ENCODE measurements at places on chromosomes 2 and 18.

DNA sequence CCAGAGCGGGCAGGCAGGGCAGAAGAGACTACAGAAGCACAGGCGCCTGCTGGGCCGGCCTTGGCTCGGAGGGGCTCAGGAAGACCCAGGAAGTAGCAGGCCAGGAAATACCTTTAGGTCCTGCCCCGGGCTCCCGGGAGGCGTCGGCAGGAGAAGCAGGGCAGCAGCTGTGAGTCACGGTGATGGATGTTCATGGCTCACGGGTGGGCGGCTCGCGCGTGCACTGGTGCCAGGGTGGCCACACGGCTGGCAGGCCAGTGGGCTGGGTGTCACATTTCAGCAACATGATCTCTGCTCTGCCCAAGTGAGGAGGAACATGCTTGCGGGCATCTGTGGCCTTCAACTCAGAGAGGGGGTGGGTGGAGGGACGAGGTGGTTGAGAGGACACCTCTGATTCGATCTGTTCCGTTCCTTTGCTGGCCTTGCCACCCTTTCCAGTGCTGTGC, 139.3 kb downstream of the KLHL29 start:
- no peak for DNase-seq

DNA sequence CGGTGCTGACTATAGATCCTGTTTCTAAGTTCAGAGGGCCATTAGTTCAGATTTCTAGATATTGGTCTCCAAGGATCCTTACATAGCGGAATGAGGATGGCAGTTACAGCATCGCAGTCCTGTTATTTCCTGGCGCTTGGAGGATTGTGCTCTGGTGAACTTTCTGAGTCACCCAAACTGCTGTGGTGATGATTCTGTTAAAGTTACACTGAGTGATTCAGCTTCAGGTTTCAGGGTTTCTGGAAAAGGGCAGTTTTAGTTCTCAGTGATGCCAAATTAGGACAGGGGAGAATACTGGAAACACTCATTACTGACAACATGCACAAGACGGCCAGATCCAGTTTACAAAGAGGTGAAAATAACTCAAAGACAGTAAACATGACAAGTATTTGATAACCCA, 52.1 kb upstream of the ANKRD62 start:
- no peak for DNase-seq

GRCh38 chr2:7363906-7364305, 446.7 kb downstream of the RNF144A start:
- no peak for DNase-seq

DNA sequence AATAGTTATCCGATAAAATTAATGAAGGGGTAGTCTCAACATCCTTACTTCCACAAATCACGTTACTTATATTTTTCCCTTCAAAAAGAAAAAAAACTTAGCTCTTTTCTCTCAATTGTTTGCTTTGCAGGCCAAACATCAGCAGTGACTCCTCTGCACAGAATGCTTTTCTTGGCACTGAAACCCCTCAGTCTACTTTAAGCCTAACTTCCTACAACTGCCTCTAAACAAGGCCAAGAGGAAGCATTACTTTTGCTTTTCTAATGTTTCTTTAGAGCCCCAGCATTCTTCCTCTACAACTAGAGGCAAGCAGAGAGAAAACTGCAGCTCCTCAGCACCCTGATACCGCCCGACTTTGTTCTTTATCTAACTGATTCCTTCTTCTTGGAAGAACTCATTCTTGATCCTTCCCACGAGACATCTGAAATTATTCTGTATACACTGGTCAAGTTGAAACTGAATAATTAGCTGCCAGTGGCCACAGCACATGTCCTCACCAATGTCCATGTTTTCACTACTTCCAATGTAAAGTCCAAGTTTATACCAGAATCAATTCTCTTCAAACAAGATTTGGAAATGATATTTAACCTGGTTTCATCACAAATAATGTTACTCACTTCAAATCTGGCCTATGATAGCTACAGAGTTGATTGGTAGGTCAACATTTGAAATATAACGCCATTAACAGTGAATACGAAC, 55.3 kb downstream of the DTNB start:
- no peak for DNase-seq

- no peak for DNase-seq
Measured at GRCh38 chr18:8176554-8176953, 432.7 kb upstream of the RAB12 start.

DNA sequence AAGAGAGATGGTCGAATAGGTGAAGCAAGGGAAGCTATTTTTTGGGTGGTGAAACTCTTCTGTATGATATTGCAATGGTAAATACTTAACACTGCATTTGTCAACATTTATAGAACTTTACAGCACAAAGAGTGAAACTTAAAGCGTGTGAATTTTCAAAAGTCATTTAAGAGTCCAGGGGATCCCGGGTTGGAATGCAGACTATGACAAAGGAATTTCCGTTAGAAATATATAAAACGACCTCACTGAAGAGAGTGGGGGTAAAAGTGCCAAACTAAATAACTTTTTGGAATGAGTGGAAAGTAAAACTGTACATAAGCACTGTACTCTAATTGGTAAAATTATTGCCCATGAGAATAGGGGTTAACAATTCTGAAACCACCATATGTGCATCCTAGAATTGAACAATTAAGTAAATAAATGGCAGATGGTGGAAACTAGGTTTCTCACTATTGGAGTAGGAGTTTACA, 191.0 kb upstream of the FN1 start:
- no peak for DNase-seq

DNA sequence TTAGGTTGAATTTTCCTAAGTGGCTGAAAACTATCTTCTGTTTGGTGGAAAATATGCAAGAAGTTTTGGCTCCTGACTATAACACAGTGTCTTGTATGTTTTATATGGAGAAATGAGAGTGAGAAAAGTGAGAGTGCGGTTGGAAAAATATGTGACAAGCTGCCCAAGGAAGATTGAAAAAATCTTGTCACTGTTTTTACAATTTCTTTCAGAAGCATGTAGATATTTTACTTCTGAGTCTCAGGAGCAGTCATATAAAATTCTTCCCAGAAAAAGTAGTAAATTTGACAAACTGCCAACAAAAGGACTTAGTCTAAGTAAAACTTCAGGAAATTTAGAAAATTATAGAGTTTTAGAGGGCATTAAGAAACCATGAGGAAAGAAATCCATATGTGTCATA, 19.4 kb upstream of the RMND5A start:
- DNase-seq: no peak

GRCh38 chr2:171958475-171958874, 36.2 kb downstream of the HAT1 start:
- DNase-seq: no peak

DNA sequence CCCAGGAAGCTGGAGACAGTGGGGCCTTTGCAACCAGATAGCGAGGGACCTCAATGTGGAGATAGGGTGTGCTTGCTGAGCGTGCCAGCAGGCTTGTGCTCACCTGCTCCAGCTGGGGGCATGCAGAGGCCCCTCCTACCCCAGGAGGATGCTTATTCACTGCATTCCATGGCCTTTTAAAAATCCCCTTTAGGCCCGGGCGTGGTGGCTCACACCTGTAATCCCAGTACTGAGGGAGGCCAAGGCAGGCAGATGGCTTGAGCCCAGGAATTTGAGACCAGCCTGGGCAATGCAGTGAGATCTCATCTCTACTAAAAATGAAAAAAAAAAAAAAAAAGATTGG, 54.5 kb downstream of the ODC1 start:
- no peak for DNase-seq

- no peak for DNase-seq
Measured at GRCh38 chr2:30780776-30781330, 26.4 kb downstream of the CAPN13 start.

All from stimulated activated CD4-positive, alpha-beta T cell treated with anti-CD3 and anti-CD28 coated beads, Interleukin-1b, Interleukin-23, amount 100 ng/mL, for 1 hour (primary cell).